ENCODE measurements at places on chromosomes 2 and 18.
A peak's percentile ranks its signal among the peaks of the same experiment; 100 is the strongest.

DNA sequence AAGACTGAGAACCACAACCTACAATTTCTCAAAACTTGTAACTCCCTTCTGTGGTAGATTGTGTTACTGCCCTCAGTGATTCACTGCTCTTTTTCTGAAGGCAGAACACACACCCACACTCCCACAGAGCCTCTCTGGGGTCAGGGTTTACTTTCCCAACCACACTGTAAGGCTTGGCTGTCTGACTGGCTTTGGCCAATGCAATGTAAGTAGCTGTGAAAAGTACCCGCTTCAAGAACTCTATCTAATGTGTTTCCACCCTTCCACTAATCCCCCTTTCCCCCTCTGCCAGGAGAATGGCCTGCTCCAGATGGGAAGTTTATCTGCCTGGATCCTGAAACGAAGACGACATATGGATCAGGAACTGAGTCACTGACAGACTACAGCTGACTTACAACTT is 222.7 kb downstream of the CDH2 start:
- DNase-seq = no peak

- no peak for DNase-seq
These were observed 411.6 kb upstream of the TCF4 start for GRCh38 chr18:55999641-56000040.

GRCh38 chr2:38345323-38346038 is 31.6 kb downstream of the ATL2 start:
- DNase-seq = no peak

GRCh38 chr2:20348542-20348941 is 2.1 kb downstream of the PUM2 start:
- DNase-seq = no peak

- no peak for DNase-seq
These were observed 23.7 kb downstream of the PLEK start for GRCh38 chr2:68388772-68389171.

- no peak for DNase-seq
These were observed 8.0 kb downstream of the KLF7 start for GRCh38 chr2:207157731-207158130.

DNA sequence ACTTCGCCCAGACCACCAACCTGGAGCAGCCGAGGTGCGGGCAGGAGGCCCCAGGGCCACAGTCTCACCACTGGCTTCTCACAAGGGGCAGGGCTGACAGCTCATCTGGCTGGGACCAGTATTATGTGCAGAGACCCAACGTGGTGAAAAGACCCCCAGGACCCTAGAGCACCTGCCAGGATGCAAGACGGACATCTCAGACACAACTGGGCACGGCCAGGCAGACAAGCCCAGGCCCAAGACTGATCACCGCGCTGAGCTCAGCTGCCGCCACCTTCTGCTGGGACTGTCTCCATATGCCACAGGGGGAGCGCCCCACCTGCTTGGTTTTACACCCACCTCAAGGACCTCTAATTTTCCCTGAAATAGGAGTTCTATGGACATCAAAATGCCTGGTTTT is 23.2 kb downstream of the HDAC4 start:
- no peak for DNase-seq

GRCh38 chr18:2906704-2907549 is 60.1 kb downstream of the EMILIN2 start:
- DNase-seq = peak; percentile 16

DNA sequence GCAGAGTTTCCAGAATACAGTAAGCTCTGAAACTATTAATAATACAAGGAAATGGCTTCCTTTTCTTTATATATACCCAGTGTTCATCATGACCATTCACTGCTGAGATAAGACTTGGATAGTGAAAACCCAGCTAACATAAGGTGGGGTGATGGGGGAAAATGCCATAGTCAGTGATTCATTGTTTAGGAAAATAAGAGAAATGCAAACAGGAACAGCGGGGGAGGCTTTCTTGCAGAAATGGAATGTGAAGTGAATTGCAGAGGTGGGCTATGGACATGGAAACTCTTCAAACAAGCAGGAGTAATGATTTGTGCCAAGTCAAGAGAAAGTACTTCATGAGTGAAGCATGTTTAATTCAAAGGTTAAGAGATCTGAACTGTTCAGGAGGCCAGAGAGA is 519.4 kb downstream of the TDRD15 start:
- DNase-seq = no peak

DNA sequence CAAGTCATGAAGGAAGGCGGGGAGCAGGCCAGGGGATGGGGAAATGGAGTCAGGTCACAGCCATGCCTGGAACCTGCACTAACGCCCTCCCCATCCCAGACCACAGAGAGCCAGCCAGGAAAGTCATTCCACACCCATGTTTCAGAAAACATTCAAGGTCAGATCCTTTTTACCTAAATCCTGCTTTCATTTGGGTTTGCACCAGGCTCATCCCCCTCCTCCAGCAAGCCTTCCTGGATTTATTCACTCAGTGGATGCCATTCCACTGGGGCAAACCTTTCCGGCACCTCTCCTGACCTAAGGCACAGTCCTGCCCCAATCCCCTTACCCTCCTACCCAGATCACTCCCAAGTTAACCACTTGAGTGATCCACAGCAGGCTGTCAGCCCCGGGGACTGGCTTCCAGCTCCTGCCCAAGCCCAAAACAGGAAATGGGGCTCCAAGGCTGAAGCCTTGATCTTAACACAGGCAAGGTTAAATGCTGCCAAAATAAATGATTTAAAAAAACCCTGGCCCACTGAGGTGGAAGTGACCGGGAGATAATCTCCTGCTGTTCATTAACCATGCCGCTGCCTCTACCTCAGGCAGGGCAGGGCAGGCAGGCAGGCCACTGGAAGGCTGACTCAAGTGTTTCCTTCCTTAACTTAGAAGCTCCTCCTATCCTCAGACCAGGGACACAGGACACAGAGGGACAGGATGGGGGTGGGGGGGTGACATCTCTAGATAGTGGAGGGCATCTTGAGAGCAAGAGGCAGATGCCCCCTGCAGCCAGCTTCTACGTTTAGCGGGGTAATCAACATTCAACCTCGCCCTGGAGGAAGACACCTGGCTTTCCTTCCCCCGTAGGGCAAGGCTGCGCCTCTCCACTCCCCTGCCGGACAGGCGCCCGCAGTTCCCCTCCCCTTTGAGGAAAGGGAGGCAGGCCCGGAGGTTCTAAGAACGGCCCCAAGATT is 1.4 kb downstream of the RAB11FIP5 start:
- no peak for DNase-seq

GRCh38 chr2:110904116-110904778 is 171.9 kb downstream of the ACOXL start:
- DNase-seq = no peak

DNA sequence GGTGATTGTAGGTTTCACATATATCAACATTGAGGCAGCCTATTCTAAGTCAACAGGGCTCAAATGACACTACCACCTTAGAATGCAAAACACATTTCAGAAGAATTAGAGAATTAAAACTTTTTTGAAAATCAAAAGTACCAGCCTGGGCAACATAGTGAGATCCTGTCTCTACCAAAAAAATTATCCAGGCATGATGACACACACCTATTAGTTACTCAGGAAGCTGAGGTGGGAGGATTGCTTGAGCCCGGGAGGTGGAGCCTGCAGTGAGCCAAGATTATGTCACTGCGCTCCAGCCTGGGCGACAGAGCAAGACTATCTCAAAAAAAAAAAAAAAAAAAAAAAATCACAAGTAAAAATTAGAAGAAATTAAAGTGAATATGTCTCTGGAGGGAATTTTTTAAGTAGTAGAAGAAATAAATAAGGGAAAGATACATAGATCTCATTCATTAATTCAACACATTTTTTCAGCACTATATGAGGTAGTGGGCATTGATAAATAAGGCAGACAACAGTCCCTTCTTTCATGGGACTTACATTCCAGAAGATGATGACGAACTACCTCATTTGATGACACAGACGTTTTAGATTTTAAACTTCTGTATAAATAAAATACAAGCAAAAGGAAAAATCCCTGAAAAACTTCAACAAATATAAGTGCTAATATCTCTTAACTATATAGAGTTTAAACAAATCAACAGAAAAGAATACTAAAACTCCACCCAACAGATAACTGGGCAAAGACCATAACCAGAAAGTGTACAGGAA is 42.3 kb downstream of the STPG4 start:
- DNase-seq = no peak

GRCh38 chr2:106336737-106337136 is 131.5 kb downstream of the RGPD3 start:
- no peak for DNase-seq

- DNase-seq = no peak
These were observed 89.8 kb upstream of the KCNH7 start for GRCh38 chr2:162928356-162928755.

DNA sequence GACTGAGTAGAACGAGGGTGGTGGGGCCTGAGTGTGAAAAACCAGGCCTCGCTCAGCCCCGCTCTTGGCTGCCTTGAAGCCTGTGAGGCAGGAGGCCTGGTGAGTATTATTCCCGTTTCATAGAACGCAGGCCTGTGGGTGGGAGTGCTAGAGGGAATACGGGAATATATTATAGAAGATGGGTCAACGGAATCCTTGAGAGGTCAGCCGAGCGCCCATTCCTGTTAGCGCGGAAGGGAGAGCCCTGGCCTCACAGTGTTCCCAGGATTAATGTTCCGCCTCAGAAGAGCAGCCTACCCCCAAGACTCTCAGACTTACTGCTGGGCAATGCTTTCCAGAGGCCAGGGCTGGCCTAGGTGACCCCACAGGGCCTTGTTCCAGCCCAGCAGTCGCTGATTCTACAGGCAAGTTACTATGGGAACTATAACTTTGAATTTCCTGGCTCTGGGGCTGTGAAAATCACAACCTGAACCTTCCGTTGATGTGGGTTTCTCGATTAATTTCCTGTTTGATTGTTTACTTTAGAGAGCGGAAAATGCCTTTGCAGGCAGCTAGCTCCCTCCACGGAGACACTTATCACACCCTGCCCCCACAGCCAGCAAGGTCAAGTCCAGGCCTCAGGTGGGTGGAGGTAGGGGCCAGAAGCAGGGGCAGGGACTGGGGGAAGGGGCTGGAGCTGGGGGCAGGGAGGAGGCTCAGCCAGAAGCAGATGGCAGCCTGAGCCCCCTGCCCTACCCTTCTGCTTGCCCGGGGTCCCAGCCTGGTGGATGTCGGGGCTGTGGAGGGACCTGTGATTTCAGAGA is 108.3 kb downstream of the SMAD7 start:
- no peak for DNase-seq

- DNase-seq = no peak
These were observed 75.7 kb downstream of the RNF152 start for GRCh38 chr18:61817086-61817485.

DNA sequence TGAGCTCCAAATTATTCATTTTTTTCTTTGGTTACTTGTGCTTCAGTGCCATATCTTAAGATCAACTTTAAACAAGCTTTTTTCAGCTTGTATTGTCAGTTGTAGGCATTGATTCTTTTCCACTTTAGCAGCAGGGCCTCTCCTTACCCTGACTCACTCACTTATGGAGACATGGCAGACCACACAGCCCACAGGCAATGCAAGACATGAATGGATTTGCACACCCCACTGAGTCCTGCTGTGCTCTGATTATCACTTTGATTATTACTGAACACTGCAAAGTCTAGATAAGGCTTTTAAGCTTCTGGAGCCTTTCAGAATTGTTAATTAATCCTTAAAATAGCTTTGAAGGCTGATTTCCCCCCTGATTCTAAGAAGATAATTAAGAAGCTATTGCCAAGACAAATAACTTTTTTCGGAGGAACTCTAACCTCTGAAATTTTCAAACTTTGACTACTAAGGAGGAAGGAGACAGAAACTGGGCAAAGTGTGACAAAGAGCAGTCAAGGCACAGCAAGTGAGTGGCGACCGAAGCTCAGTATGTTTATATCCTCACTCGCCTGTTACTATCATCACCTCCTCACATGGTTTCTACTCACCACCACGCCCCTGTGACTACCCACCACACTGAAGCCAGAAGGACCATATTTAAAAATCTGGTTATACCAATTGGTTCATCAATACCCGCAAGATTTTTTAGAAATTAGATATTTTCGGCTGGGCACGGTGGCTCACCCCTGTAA is 43.3 kb downstream of the CACNB4 start:
- DNase-seq = no peak

DNA sequence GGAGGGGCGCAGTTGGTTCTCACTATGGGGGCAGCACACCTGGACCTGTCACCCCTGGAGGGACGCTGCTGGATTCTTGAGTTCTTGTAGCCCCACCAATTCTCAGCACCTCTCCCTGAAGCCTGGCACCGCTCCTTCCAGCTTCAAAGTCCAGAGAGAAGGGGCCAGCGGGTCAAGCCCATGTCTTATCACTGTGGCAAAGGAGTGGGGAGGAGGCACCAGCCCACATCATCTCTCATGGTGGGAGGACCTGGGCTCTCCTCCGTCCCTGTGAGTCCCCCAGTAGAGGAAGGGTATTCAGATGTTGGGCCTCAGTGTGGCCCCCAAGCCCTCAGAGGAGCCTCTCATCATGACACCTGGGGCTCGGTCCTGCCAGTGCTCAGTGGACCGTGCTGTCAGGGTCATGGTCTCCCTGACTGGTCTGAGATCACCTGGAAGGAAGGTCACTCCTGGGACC is 67.4 kb downstream of the HS1BP3 start:
- no peak for DNase-seq

GRCh38 chr2:49255409-49255971 is 101.2 kb upstream of the FSHR start:
- no peak for DNase-seq

DNA sequence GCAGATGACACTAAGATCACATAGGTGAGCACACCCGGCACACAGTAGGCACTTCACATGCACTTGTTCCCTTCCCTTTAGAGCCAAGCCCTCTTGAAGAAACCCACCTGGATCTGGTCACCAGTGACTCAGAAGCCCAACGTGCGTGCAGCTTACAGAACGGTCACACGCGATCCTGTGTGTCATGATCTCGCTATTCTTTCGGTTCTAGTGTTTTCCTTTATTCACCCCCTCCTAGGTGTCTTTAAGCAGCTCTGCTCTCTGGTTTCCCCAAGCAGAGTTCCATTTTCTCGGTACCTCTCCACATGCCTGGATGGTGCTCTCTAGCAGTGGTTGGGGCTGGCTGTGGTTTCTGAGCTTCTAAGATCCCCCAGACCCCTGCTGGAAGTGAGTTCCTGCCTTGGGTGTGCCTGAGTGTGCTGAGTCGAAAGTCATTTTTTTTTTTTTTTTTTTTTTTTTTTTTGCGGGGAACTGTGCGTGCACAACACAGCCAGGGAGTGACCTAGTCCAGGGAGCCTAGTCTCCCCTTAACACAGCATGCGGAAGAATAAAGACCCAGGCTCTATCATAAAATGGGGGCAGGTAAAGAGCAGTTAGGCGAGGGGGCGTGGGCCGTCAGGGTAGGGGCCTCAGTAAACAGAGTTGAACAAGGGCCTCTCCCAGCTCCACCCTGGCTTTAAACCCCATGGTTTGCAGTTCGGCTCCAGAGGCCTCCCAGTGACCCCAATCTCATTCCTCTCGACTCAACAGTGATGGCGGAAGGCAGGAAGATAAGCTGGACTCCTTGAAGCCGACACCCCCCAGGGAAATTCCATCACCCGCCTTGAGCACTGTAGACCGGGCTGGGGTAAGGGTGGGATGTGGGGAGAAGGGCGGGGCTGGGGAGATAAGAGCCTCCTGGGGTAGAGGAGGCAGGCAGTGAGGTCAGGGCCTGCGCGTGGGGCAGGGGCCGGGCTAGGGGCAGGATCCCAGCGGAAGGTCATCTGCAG is 29.8 kb upstream of the DNMT3A start:
- no peak for DNase-seq
